Spinal cord (tissue), 10 donors: ENCODE measurements at places on chromosomes 1 and 21. TPM values are rescaled to one million over a fixed set of nuclear protein-coding genes. Genes with fewer than 3 reads are reported as not detected.

Gene ARMH1
- total RNA-seq, result 6.3 TPM

Gene FCRL4
- total RNA-seq, result not detected

DNA sequence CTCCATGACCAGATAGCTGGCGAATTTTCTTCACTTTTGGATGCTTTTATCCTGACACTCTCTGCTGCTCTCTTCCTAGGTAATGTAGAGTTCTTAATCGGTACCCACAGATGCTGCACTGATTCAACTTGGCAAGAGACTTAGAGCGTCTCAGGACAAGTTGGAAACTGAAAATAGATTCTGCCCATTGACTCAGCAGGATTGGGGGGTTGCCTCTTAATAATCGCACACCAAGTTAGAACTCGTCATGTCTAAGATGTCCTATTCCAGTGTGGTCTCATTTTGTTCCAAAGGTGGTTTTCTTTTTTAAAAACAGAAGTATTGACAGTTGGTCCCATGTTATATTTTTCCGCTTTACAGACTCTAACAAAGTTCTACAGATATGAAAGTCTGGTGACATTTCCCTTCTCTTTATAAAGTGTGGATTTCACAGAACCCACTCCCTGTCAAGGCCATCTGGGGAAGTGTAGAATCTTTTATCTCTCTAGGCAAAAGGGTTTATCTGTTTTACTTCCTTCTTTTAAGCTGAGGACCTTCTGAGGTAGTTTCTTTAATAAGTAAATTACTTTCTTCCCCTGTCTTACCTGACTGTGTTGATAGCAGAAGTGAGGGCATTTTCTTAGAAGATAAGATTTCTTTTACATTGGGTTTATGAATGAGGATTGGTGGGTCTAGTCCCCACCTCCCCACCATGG is 12.1 kb upstream of the DIPK1A start:
- no peak for DNase-seq
- H3K4me3 ChIP-seq, result no peak overlapping the region
- H3K27ac ChIP-seq, result no peak overlapping the region
- H3K4me1 ChIP-seq, result no peaks in the 10 kb centered on the region
- H3K27me3 ChIP-seq, result no peaks in the 10 kb centered on the region
- H3K36me3 ChIP-seq, result no peaks in the 10 kb centered on the region

- no peaks in the 10 kb centered on the region for H3K36me3 ChIP-seq
- no peaks in the 10 kb centered on the region for H3K27me3 ChIP-seq
- no peaks in the 10 kb centered on the region for H3K4me1 ChIP-seq
These were observed 251.9 kb upstream of the DAB1 start for GRCh38 chr1:57675776-57676175.

- no peak overlapping the region for H3K27ac ChIP-seq
- H3K4me3 ChIP-seq, result no peak overlapping the region
- no peaks in the 10 kb centered on the region for H3K27me3 ChIP-seq
- no peaks in the 10 kb centered on the region for H3K36me3 ChIP-seq
- H3K4me1 ChIP-seq, result peaks cover 8% of the 10 kb centered on the region
- DNase-seq, result no peak
These were observed 69.0 kb downstream of the GADD45A start for GRCh38 chr1:67753776-67754525.

GRCh38 chr21:29264721-29265120 is 34.0 kb upstream of the BACH1 start:
- no peak overlapping the region for H3K4me3 ChIP-seq
- no peak overlapping the region for H3K27ac ChIP-seq
- H3K36me3 ChIP-seq, result no peaks in the 10 kb centered on the region
- H3K27me3 ChIP-seq, result no peaks in the 10 kb centered on the region
- H3K4me1 ChIP-seq, result no peaks in the 10 kb centered on the region
